ENCODE measurements at places on chromosomes 16 and 17.

GRCh38 chr16:16131659-16132058, 91.6 kb downstream of the ABCC6 start:
- DNase-seq: no peak

DNA sequence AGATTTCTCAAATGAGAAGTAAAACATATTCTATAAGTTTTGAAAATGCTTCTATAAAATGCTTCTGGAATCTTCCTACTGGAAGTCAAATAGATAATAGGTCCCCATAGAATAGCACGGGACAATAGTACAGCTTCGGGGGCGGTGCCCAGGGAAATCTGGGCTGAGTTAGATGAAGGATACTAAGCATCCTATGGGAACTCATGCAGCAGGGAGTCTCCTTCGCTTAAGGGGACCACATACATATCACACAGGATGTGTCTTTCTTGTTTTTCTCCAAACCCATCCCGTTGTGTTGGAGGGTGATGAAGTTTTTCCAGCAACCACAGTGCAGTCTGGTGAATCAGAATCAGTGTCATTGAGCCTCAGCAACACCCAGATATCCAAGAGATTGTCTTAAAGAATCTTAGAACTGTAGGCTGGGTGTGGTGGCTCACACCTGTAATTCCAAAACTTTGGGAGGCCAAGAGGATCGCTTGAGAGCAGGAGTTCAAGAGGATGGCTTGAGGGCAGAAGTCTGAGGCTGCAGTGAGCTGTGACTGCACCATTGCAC, 84.2 kb downstream of the PITPNC1 start:
- no peak for DNase-seq

- no peak for DNase-seq
Measured at GRCh38 chr17:75478508-75478907, 22.1 kb downstream of the TMEM94 start.

GRCh38 chr17:33948309-33948708, 306.8 kb upstream of the CCL2 start:
- no peak for DNase-seq

DNA sequence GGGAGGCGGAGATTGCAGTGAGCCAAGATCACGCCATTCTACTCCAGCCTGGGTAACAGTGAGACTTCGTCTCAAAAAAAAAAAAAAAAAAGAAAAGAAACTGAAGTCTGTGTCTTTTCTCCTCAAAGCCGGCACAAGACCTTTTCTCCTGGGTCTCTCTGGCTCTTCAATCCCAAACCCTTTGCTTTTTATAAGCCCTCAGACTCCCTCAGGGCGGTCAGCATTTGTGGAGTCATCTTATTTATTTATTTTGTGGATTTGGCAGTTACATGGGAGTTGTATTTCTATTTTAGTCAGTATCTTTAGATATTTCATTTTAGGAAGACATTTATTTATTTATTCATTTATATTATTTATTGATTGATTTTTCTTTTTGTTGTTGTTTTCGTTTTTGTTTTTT, 57.7 kb upstream of the MAP3K14 start:
- DNase-seq: no peak

GRCh38 chr16:55154262-55154661, 169.7 kb upstream of the IRX6 start:
- DNase-seq: no peak

DNA sequence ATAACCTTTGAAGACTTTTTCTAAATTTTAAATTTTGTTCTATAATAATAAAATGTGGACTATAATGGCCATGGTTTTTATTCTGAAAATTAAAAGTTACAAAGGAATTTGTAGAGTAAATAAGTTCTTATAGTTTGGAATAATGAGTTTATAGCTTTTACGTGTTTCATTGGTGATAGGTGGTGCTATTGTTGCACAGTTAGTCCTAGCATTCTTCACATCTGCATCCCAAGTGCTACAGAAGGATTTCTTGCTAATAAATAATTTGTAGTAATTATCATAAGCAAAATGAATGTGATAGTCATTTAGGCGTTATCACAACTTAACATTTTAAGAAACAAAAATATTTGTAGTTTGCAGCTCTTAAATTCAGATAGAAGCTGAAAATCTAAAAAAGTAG, 67.9 kb downstream of the BCAS3 start:
- no peak for DNase-seq

- DNase-seq: no peak
Measured at GRCh38 chr16:6317934-6318333, 1014.7 kb upstream of the RBFOX1 start.

- DNase-seq: no peak
Measured at GRCh38 chr17:81683208-81683583, 401 bp downstream of the ARL16 start.

DNA sequence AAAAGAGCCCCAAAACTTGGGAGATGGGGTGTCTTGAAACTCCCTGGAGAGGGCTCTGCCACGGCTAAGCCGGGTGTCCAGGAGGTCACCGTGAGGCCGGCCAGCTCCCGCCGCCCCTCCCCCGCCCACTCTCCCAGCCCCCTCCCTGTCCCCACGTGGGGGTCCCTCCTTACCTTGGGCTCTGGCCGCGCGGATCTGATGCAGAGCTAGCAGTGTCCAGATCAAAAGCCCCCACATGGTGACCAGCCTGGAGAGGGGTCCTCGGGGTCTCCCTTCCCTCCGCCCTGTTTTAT, 447 bp downstream of the SDK2 start:
- no peak for DNase-seq

GRCh38 chr17:40509626-40510327, 8.4 kb upstream of the TNS4 start:
- DNase-seq: no peak

- no peak for DNase-seq
Measured at GRCh38 chr17:6576038-6576785, 19.9 kb upstream of the PITPNM3 start.
